ENCODE measurements at places on chromosomes 7 and 10.

- DNase-seq = no peak
These were observed 47.9 kb upstream of the FOXK1 start for GRCh38 chr7:4634166-4634565.

DNA sequence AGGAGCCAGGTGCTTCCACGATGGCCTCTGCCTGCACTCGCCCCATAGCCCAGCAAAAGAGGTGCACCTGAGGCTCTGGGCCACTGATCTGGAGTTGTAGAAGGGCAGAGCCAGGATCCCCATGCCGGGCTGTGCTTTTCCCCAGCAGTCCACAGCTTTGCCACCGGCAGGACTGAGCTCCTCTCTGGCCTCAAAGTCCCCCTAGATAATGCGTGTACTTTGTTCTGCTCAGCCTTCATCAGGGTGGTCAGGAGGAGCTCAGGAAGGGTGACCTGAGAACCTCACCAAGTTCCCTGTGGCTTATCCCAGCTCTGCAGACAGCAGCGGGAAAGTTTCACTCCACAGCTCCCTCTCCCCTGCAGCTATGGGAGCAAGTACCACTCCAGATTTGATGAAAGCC, 27.9 kb upstream of the UNC5B start:
- DNase-seq = no peak

DNA sequence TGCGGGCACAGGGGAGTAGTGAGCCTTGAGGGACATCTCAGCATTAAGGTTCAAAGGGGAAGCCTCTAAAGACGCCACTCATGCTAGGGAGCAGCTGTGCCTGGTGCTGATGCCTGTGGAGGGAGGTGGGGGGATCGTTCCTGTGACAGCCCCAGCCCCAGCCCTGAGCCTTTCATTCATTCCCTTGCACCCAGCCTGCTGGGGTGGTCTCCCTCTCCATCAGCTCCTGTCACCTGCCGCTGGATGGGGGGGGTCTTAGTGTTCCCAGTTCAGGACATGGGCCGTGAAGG, 11.6 kb downstream of the ZNF316 start:
- no peak for DNase-seq

- DNase-seq = no peak
These were observed 7.4 kb upstream of the OPN4 start for GRCh38 chr10:86646933-86647332.

- DNase-seq = peak; percentile 21
These were observed 3.0 kb upstream of the BTBD16 start for GRCh38 chr10:122267849-122268737.

DNA sequence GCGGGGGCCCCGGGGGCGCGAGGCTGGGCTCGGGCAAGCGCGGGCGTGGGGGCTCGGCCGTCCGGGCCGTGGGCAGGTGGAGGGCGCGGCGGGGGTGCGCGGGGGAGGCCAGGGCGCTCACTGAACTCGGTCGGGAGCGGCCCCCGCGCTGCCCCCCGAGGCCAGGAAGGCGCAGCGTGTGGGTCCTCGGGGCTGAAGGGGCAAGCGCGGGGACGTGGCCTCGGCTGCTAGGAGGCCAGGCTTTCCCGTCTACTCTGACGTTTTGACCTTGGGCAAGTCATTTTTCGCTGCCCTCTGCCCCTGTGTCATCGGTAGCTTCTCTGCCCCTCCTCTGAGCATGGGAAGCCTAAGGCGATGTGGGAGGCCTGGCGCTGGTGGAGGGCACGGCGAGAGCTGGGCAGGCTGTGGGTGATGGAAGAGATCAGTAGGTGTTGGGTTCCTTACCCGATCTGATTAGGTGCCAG, 441 bp downstream of the FBH1 start:
- DNase-seq = no peak

DNA sequence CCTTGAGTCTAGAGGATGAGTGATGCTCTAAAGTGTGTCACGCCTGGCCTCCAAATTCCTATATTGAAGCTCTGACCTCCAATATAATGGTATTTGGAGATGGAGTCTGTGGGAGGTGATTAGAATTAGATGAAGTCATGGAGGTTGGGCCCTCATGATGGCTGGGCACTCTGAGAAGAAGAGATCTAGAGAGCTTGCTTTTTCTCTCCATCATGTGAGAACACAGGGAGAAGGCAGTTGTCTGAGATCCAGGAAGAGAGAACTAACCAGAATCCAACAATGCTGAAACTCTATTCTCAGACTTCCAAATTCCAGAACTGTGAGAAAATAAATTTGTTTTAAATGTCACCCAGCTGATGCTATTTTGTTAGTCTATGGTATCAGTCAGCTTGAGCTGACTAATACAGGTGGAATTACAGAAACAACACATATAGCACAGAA, 15.1 kb downstream of the RNF216 start:
- DNase-seq = no peak

DNA sequence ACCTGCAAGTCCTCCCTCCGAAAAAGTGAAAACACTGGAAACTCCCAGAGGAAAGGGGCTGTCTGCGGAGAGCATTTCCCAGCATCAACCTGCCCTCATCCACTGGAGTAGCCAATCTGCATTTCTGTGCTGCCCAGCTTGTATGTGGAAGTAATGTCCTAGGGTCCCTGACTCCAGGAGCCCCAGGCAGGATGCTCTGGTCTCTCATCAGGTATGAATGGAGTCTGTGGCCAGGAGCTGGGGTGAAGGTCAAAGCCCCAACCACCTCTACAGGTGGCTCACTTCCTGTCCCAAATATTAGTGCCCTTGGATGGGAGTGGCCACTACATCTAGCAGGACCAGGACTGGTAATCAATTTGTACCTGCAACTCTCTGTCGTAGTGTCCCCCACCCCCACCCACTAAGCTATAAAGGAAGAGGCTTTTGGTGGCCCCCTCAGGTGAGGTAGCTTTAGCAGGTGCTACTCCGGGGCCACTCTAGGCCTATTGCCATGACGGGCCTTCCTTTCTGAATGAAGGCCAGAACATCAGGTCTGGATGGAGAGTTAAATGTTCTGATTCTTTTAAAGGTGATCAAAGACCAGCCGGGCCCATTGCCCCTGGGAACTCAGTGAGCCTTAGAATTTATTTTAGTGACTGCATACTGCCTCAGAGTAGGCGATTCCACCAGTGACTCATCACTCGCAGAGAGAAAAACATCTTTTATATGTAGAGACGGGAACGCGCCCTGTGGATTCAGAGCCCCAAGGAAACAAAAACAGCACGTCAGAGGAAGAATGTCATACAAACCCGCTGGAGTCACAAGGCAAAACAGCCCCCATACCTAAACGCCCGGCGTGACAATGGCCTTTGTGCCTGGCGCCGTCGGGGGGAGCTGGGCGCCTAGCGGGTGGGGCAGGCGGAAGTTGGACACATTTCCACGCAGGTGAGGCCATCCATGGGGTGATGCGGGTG, 13.0 kb downstream of the EN2 start:
- DNase-seq = no peak

- DNase-seq = no peak
These were observed 93.3 kb upstream of the ELMO1 start for GRCh38 chr7:37541810-37542443.

- DNase-seq = peak; percentile 82
These were observed 44.8 kb upstream of the GRID1 start for GRCh38 chr10:86411281-86411841.

- DNase-seq = no peak
These were observed 23.6 kb downstream of the TSPAN15 start for GRCh38 chr10:69474742-69475432.

GRCh38 chr7:23135755-23136154, 30.2 kb downstream of the KLHL7 start:
- no peak for DNase-seq

- no peak for DNase-seq
These were observed 183.6 kb downstream of the PFKFB3 start for GRCh38 chr10:6386346-6386745.

DNA sequence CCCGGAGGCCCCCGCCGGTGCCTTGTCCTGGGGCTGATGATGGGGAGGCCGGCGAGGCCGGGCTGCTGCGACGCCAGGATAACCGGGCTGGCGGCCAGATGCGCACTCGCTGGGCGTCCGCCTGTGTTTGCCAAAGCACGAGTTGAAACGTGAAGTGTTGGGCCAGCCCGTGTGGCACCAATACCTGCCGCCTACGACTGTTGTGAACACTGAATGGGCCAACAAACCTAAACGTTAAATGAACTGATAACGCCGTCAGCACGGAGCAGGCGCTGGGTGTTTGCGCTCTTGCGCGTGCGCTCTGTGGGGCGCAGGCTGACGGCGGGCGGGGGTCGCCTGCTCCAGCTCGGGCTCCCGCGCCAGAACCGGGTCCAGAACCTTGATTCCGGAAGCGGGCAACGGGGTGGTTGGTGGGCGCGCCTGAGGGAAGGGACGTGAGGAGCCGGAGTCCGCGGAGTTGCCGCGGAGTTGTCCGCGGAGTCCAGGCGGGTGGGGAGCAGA, 658 bp downstream of the CYP2E1 start:
- no peak for DNase-seq

DNA sequence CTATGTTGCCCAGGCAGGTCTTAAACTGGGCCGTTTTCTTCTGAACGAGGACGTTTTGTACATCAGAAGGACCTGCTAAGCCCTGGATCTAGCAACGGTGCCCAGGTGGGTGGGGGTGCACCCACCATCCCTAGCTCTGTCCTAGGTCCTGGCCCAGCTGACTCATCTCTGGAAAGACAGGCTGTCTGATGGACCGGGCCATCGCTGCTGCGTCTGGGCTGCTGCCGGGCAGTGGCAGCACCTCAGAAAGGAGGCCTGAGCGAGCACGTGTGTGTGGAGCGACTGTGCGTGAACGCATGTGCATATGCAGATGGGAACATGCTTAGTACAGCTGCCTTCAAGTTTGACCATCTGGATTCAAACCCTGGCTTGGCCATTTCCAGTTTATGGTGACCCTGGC, 7.3 kb upstream of the ELFN1 start:
- no peak for DNase-seq

DNA sequence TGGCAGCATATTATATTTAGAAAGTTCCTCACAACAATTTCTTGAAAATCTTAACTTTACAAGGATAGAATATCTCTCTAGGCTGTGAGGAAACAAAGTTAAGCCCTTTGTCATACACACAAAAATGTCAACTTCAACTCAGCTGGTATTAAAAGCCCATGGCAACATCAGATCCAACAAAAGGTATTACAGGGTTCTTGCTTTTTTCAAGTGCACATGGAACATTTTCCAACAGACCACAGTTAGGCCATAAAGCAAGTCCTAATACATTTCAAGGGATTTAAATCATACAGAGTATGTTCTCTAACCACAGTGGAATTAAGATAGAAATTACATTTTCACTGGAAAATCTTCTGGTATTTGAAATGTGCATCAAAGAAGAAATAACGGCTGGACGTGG, 71.9 kb upstream of the OIT3 start:
- no peak for DNase-seq

DNA sequence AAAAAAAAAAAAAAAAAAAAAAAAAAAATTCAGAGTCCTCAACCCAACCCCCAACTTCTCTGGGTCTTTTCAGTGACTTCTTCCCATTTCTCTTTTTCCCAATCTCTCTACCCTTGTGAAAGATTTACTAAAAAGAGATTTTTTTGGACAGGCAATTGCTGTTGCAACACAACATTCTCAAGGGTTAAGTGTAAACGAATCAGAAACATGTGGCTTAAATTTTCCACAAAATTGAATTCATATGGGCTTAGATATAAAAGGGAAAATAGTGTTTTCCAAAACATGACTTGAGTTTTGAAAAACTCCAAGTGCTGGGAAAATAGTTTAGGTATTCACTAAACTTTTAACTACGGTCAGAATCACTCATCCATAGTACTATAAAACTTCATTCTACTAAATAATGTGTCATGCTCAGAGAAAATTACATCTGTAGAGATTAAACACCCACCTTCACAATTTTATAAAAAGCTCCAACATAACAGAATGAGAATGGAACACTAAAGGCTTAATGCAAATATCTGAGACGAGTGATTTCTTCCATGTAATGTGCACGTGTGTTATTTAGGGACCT, 643.1 kb downstream of the PARD3 start:
- DNase-seq = no peak

DNA sequence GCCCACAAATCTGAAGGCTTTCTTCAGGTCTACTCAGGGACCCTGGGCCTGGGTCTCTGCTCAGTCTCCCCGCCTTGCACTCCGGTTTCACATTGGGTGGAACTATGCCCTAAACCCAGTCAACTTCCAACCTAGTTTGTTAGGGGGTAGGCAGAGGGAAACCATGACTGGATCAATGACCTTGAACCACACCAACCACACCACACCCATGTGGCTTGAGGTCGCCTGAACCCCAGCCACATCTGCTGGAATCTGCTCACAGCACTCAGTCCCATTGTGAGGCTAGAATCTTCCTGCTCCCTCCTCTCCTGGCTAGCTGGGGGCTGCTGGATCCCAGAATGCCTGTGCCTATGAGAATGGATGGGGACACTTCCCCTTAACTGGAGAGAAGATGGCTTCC, 17.9 kb downstream of the RFC2 start:
- no peak for DNase-seq

- DNase-seq = no peak
These were observed 601.4 kb upstream of the MGMT start for GRCh38 chr10:128865436-128866195.

DNA sequence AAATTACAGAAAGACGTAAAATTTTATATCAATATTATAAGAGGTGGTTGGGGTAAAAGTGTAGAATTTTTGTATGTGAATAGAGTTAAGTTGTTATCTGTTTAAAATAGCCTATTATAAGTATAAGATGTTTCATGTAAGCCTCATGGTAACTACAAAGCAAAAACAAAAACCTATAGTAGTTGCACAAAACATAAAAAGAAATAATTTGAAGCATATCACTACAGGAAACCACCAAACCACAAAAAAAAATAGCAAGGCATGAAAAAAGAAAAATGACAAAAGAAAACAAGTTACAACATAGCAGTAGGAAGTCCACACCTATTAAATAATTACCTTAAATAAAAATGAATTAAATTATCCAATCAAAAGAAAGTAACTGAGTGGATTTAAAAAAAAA, 12.4 kb upstream of the GSTK1 start:
- peak; percentile 73 for DNase-seq

DNA sequence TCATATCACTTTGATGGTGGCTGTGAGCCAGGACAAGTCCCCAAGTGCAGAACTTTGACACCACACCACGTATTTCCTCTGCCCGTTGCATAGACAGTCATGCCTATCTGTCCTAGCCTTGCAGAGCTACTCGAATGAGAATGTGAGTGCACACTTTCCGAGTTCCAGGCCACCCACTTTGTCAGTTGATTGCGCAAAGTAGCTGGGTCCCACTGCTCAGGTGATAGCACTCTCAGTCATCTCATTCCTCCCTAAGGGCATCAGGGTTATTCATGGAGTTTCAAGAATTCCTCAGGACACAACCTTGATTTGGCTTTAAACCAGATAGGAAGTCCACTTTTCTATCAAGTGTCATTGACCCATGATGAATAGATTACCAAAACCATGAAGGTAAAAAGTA, 19.3 kb downstream of the LSM5 start:
- no peak for DNase-seq

DNA sequence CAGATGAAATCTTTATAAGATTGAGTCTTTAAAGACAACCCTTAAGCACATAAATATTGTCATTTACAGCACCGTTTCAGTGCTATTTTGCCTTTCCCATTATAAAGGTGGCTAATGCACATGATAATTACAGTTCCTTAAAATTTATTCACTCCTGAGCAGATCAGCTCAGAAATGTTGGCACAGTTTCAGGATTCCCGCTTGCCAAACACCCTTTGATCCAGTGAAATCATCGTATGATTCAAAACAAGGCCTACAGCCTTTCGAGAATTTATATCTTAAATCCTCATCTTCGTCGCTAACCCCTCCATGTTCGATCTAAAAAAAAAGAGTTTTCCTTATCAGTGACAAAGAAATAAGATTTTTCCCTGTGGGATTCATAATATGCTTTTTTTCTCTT, 14.1 kb upstream of the SOSTDC1 start:
- DNase-seq = no peak

- DNase-seq = no peak
These were observed 57.5 kb downstream of the EXOC4 start for GRCh38 chr7:133310232-133310862.

All from Jurkat, Clone E6-1 (cell line).